Uterine smooth muscle cell (primary cell): ENCODE measurements at places on chromosomes 12 and 14. TPM values are rescaled to one million over a fixed set of nuclear protein-coding genes. Genes with fewer than 3 reads are reported as not detected.

GPRC5A gene
- 15.6 and 25.2 TPM in 2 replicates for total RNA-seq

LRP1-AS gene
- total RNA-seq, result not detected in 2 replicates

CCDC59 gene
- total RNA-seq, result 62.2 and 94.0 TPM in 2 replicates

SLCO1A2 gene
- not detected in 2 replicates for total RNA-seq

FITM1 gene
- total RNA-seq, result 0.37 TPM in 1 of 2 replicates, not detected in the other

SOX5 gene
- total RNA-seq, result 15.7 and 18.2 TPM in 2 replicates

LAG3 gene
- total RNA-seq, result under 0.01 and 0.11 TPM in 2 replicates

TAS2R30 gene
- 6.5 and 9.1 TPM in 2 replicates for total RNA-seq

REC8 gene
- 0.87 and 1.1 TPM in 2 replicates for total RNA-seq
